ENCODE measurements at places on chromosomes 12 and 14.

DNA sequence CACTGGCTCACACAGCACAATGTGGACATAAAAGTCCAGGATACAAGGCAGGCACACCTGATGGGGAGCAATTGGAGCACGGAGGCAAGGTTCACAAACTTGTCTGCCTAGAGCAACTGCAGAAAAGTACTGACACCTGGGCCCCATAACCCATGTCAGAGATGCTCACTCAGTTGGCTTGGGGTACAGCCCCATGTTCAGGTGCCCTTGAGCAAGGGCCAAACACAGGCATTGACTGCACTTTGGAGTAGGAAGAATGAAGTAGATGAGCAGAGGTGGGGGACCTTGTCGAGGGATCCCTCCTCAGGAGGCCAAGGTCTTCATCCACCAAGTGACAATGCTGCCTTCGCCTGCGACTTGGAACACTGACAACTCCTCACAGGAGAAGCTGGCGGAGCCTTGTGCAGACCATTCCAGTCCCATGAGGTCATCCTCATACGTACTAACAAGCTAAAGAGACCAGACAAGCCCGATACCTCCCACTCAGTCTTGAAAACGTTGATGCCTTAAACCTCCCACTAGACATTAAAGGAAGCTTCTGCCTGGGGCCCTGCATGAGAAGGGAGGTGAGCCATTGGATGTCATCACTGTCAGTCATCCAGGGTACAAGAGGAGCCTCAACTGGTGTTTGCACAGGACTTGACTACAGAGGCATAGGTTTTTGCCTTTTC is 42.5 kb upstream of the C14orf180 start:
- no peak for DNase-seq

GRCh38 chr14:96368534-96368933 is 5.2 kb downstream of the GSKIP start:
- no peak for DNase-seq

DNA sequence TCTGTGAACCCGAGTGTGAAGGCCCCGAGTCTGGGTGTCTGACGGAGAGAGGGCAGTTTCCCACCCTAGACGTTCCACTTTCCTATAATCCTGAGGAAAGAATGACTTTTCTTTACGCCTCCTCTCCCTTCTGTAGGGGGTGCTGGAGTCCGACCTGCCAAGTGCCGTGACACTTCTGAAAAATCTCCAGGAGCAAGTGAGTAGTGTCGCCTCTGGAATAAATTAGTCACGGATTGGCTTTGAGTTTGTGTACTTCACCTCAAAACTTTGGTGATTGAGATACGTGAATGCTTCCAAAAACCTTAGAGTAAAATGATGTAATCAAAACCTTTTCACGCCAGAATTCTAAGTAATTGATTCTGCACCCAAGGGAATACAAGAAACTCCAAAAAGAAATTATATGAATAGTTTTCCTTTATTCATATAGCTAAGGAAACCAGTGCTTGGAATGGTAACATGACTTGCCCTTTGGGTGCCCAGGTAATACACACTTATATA is 452 bp downstream of the NGDN start:
- DNase-seq: no peak

- DNase-seq: no peak
Measured at GRCh38 chr14:89232265-89233070, 184.6 kb downstream of the FOXN3 start.

- DNase-seq: no peak
Measured at GRCh38 chr12:67697443-67697842, 48.9 kb downstream of the DYRK2 start.

DNA sequence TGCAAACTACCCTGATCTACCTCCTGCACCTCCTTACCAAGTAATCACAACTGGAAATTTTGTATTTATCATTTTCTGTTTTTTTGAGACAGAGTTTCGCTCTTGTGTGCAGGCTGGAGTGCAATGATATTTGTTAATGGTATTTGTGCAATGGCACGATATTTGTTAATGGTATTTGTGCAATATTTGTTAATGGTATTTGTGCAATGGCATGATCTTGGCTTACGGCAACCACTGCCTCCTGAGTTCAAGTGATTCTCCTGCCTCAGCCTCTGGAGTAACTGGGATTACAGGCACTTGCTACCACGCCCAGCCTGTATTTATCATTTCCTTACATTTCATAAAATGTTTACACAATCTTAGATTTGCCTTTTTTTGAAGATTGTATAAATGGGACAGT is 5.7 kb upstream of the NECAP1 start:
- no peak for DNase-seq

- DNase-seq: no peak
Measured at GRCh38 chr14:79542121-79542520, 669.2 kb downstream of the DIO2 start.

- DNase-seq: no peak
Measured at GRCh38 chr14:58947814-58948445, 240.5 kb upstream of the DAAM1 start.

DNA sequence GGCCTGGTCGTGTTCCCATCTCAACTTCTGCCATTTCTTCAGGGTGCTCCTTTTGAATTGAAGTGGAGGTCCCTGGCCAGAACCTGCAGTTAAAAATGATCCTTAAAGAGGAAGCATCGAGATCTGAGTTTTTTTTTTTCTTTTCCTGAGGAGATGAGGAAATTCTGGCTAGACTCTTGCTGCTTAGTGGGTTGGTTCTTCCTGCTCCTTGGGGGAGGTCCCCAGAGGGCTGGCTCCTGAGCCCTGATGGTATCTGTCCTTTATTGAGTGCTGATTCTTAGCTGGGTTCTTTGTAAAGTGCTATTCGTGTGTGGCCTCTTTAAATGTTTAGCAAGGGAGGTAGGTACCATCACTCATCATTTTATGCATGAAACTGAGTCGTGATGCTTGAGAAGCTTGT is 11.7 kb downstream of the PELI2 start:
- peak; percentile 25 for DNase-seq

DNA sequence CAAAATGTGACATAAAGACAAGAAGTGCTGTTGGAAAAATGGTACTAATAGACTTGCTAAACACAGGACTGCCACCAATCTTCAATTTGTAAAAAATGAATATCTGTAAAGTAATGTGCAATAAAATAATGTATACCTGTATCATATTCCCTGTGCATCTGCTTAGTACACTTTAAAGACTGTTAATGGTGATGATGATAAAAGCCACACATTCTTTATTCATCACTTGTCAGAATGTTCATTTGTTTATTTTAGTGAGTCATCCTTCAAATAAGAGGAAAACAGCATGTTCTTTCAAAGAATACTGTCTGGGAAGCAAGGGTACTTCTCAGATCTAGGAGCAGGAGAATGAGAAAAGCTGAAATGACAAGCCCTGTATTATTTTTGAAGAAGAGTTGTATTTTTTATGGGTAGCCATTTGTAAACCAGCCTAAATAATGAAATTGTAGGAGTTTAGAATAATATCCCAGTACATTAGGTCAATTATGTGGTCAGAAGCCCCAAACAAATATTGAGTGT is 78.3 kb upstream of the PSMA6 start:
- no peak for DNase-seq

- no peak for DNase-seq
Measured at GRCh38 chr14:106694638-106695393, 1168.4 kb downstream of the TMEM121 start.

DNA sequence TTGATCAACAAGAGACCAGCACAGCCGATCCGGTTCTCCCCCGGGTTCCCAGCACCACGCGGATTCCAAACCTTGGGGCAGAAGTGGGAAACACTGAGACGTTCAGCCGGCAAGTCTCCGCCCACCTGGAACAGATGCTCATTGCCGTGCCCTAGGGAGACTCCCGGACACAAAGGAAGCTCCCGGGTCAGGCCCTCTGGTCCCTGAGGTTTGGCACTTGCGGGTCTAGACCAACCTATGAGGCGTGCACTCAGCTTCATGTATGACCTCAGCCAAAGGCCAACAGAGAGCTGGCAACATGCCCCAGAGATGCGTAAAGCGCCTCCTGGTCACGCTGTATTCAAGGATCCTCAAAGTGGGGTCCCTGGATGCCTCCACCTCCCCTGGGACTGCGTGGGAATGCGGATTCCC is 2.5 kb downstream of the RIMBP2 start:
- DNase-seq: no peak

DNA sequence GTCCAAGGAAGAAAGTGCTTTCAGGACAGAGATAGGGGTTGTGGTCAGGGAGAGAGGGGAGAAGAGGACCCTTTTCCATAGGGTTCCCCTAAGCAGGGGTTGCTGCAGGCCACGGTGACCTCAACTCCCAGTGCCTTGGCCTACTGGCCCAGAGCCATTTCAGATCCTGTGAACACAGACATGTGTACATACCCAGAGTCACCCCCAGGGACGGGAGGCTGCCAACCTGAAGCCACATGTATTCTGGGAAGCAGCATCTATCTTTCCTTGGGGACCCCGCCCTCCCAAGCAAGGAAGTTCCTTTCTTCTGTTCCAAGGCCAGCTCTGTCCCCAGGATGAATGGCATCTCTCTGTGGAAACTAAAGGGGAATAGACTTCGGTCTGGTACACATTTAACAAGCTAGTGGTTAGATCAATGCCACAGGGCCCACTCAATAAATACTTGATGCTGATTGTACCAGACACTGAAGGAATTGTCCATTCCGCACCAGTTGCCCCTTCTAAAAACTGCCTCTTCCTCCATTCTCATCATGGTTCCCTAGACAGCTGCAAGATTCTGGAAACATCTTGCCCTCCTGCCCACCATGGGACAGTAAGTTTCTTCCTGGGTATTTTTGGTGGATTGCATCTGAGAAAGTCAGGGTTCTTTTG is 25.2 kb upstream of the DGLUCY start:
- no peak for DNase-seq

- no peak for DNase-seq
Measured at GRCh38 chr12:9883175-9883574, 1.9 kb downstream of the KLRF2 start.

- DNase-seq: no peak
Measured at GRCh38 chr14:100867631-100868315, 35.7 kb downstream of the RTL1 start.

DNA sequence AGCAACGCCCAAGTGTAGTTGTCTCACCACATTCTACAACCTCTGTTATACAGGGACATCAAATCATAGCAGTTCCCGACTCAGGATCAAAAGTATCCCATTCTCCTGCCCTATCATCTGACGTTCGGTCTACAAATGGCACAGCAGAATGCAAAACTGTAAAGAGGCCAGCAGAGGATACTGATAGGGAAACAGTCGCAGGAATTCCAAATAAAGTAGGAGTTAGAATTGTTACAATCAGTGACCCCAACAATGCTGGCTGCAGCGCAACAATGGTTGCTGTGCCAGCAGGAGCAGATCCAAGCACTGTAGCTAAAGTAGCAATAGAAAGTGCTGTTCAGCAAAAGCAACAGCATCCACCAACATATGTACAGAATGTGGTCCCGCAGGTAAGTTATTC is 123.0 kb downstream of the ARID2 start:
- no peak for DNase-seq

DNA sequence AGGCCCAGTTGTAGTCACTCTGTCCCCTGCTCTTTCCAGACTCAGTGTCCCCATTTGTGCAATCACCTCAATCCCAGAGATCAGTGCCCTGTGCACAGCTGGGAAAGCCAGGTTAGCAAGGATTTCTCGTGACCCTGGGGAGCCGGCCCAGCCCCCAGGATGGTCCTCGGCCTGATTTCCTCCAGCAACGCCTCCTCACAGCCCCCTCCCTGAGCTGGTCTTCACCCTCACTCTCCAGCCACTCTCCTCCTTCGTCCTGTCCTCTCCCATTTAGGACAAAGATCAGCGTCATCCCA is 194.8 kb upstream of the C14orf180 start:
- no peak for DNase-seq

DNA sequence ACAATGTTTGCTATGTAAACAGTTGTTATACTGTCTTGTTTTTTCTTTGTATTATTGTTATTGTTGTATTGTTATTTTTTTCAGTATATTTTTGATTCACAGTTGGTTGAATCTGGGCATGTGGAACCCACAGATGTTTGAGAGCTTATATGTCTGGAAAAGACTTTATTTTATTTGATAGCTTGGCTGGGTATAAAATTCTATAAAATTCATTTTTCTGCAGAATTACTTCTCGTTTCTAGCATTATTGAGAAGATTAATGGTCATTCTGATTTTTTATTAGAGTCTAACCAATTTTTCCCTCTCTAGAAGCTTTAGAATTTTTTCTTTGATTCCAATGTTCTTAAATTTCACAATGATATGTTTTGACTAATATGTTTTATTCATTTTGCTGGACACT is 188.6 kb downstream of the CRADD start:
- DNase-seq: no peak

DNA sequence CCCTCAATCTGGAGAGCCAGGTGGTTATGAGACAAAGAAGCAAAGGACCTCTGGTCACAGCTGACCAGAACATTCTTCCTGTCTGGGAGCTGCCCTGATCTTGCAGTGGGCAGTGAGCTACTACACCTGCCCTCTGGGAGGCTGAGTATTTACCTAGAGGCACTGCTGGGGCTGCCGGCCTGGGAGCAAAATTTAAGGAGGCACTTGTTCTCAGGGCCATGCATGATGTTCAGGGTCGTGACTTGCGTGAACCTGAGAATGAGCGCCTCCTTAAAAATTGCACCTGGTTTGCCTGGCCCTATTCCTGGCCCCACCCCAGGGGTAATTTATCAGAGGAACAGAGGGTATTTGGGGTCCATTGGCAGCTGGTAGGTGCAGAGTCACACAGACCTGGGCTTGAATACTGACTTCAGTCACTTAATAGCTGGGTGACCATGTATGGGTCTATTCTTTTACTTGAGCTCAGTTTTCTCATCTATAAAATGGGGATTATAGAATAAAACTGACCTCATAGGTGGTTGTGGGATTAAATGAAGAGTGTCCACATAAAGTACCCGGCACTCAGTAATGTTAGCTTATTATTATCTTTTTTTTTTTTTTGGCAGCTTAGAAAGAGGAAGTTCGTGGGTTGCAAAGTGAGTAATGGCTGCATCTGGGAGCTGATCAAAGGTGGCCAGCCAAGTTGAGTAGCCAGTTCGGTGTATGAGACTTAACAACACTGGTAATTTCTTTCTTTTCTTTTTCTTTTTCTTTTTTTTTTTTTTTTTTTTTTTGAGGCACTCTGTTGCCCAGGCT is 107.4 kb upstream of the MED13L start:
- DNase-seq: peak; percentile 57

GRCh38 chr12:5014269-5014668 is 29.4 kb upstream of the KCNA5 start:
- DNase-seq: no peak

Measured in iPS-NIHi11 (cell line).